ENCODE measurements at places on chromosomes 2 and 18.

DNA sequence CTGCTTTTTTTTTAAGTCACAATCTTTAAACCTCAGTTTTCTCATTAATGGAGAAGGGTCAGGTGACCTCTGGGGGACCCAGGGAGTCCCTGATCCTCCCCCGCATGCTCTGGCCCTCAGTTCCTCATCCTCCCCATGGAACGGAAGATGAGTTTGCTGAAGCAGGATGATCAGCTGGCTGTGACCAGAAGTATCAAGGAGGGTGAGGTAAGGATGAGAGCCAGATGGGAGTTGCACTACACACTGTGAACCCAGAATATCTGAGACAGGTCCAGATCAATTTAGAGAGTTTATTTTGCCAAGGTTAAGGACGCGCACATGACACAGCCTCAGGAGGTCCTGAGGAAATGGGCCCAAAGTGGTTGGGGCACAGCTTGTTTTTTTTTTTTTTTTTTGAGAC is 3.8 kb downstream of the CATIP start:
- DNase-seq = no peak

DNA sequence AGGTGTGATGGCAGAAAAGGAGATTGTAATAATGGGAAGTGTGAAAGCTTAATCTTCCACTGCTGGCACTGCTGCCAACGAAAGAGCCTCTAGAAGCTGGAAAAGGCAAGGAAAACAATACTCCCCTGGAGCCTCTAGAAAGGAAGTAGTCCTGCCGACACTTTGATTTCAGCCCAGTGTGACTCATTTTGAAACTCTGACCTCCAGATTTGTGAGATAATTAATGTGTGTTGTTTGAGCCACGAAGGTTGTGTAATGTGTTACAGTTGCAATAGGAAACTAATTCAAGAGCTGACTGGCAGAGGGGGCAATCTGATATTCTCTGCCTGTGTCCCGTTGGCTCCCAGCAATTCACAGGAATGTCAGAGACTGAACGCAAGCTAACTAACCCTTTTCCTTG is 219.2 kb upstream of the UBE2E3 start:
- DNase-seq = no peak

DNA sequence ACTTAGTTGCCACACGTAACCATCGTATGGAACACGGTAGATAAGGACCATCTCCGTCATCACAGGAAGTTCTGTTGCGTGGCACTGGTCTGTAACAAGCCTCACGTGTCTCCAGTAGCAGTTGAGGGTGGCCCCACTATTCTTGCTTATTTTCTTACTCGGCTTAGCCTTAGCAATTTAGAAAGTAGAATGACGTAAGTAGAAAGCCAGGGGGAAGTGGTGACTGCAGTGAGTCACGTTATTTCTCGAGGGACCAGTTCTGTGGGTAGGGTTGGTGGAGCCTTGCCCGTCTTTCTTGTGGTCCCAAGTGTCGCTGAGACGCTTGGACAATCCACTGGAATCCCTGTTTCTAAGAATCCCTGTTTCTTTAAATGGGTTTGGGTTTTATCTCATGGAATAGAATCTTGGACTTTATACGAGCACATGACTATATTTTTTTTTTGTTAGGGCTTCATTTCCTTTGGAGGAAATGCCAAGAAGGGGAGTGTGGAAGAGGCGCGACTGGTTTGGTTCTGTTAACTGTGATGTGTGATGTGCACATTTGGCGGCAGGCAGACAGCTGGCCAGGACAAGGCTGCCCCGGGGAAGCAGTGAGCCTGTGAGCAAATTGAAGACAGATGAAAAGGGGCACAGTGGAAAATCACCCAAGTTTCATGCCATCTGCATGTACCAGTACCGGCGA is 96.2 kb downstream of the CABLES1 start:
- peak; percentile 72 for DNase-seq

- no peak for DNase-seq
Measured at GRCh38 chr2:236827997-236828396, 257.7 kb upstream of the COPS8 start.

GRCh38 chr18:6289843-6290242 is 124.9 kb downstream of the L3MBTL4 start:
- no peak for DNase-seq

- no peak for DNase-seq
Measured at GRCh38 chr2:153354377-153354776, 124.2 kb downstream of the RPRM start.

GRCh38 chr18:28786926-28787325 is 610.0 kb upstream of the CDH2 start:
- no peak for DNase-seq

GRCh38 chr2:224820283-224820991 is 104.3 kb upstream of the CCDC195 start:
- DNase-seq = no peak

DNA sequence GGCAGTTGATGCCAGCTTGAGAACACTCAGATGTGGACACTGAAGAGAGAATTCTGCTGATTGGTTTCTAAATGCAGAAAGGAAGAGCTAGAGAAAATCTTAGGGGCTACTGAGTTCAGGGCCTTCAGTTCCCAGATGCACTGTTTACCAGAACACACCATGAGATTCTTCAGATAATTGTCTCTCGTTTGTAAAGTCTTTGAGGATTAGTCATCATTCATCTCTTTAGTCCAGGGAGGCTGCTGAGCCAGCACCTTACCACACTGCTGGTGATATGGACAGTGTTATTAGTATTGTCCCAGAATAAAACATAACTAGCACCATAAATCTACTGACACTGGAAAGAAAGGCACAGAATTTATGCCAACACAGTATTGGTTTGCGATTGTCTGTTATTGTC is 690.8 kb upstream of the CELF4 start:
- DNase-seq = no peak

DNA sequence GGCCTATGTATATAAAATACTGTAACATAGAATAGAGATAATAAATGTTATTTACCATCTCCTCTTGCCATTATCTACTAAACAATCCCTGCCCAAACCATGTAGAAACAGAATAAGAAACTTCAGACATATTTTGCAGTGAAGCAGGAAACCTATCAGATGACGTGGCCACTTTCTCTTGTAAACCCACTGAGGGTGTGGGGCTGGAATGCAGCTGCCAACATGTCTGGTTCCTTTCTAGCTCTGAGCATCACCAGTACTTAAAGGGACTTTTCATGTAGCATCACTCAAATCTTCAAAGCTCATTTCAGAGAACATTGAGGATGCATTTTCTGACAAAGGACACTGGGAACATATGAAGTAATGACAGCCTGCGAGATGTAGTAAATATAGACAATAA is 251.8 kb downstream of the LPIN1 start:
- DNase-seq = no peak

GRCh38 chr2:238499731-238500580 is 73.2 kb downstream of the ASB1 start:
- peak; percentile 22 for DNase-seq

DNA sequence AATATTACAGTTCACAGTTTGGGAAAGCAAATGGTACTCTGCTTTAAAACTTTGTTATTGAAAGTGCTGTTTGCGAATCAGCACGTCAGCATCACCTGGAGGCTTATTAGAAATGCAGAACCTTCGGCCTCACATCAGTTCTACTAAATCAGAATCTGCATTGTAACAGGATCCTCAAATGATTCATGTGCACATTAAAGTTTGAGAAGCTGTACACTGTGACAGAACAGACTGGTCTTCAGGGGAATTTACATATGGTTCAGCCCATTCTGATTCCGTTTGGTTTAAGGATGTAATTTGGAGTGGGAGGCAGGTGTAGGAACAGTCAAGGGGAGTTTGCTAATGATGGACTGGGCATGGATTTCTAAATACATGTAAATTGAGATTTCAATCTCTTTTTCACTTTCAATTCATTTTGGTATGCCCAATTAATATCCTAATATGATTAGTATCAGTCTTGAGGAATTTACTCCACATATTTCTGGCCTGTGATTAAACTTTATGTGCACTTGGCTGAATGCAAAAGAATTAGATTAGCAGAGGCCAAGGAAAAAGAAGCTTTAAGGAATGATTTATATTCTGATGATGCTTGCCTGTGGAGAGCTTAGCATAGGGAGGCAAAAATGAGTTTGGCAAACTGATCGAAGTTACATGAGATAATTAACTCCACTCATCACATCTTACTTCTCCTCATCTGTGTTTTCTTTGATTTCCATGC is 248.8 kb downstream of the XIRP2 start:
- no peak for DNase-seq

DNA sequence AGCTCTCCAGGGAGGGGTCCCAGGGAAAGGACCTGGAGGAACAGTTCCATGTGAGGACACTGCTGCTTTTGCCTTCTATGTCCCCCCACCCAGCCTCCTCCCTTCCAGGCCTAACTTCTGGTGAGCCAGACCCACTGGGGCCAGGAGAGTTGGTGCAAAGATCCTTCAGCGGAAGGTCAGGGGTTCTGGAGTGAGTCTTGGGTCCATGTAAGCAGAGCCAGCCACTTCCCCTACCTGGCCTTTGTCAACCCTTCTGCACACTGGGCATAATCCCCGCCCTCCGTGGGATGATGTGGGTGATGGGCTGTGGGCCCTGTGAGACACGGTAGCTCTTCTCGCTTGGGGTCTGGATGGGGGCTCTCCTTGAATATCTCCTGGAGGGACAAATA is 76.9 kb downstream of the RHOB start:
- no peak for DNase-seq

DNA sequence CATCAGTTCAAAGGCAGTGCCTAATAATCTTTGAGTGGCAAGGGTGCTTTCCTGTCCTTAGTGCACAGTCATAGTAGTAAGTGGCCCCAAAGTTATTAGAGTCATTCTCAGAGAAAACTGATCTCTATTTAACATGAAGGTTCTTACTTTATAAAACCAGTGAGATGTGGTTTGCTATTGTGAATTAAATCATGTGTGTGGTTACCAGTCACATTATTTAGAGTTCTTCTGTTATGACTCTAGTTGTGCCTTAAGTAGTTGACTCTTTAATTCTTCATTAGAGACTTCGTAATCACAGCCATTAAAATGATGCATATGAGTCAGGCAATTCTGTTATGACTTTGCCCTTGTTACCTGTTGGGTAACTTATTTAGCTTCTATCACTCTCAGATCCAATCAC is 1392.9 kb upstream of the ACVR2A start:
- DNase-seq = no peak

DNA sequence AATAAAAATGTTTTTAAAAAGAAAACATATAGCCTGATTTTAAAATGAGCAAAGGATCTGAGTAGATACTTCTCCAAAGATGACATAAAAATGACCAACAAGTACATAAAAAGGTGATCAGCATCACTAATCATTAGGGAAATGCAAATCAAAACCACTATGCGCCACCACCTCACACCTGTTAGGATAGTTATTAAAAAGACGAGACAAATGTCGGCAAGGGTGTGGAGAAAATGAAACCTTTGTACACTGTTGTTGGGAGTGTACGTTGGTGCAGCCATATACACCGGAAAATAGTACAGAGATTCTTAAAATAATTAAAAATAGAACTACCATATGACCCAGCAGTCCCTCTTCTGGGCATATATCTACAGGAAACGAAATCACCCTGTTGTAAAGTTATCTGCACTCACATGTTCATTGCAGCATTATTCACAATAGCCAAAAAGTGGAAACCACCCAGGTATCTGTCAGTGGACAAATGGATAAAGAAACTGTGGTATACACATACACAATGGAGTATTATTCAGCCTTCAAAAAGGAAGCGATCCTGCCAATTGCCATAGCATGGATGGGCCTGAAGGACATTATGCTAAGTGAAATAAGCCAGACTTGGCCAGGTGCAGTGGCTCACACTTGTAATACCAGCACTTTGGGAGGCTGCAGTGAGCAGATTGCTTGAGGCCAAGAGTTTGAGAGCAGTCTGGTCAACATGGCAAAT is 91.6 kb downstream of the PRKRA start:
- DNase-seq = no peak

GRCh38 chr2:241268716-241269445 is 46.6 kb downstream of the HDLBP start:
- DNase-seq = no peak

- DNase-seq = no peak
Measured at GRCh38 chr2:178628605-178629004, 148.3 kb downstream of the PLEKHA3 start.

DNA sequence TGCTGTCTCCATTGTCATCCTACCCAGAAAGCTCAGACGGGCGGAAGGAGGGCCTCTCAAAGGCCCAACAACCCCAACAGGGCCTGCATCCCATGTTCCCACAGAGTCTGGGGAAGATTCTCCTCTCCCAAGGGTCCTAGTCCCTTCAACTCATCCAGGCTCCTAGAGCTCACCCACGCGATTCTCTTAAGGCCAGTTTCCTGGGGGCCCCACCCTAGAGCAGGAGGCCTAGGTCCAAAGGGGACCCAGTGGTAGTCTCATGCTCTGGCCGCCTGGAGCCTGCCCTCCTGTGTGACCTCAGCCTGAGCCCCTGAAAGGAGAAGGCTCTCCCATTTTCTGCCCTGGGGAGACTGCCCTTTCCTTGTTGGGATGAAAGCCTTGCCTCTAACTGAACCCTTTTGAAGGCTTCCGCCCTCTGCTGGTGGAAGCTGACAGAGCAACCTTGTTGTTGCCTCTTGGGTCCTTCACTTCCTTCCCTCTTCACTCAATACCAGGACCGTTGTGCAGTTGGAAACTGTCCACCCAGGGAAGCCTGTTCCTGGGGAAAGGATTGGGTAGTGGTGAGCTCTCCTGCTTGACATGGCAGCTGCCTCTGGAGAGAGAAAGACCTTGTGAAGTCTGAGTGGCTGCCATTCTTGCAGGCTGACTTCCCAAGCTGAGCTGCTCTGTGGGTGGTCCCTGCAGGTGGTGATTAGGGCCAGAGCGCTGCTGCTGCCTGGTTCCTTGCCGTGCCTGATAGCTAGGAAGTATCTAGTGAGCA is 86.0 kb upstream of the ALPP start:
- peak; percentile 72 for DNase-seq

- no peak for DNase-seq
Measured at GRCh38 chr2:122216901-122217300, 461.4 kb downstream of the TSN start.

- no peak for DNase-seq
Measured at GRCh38 chr18:8983195-8983594, 119.3 kb upstream of the NDUFV2 start.

DNA sequence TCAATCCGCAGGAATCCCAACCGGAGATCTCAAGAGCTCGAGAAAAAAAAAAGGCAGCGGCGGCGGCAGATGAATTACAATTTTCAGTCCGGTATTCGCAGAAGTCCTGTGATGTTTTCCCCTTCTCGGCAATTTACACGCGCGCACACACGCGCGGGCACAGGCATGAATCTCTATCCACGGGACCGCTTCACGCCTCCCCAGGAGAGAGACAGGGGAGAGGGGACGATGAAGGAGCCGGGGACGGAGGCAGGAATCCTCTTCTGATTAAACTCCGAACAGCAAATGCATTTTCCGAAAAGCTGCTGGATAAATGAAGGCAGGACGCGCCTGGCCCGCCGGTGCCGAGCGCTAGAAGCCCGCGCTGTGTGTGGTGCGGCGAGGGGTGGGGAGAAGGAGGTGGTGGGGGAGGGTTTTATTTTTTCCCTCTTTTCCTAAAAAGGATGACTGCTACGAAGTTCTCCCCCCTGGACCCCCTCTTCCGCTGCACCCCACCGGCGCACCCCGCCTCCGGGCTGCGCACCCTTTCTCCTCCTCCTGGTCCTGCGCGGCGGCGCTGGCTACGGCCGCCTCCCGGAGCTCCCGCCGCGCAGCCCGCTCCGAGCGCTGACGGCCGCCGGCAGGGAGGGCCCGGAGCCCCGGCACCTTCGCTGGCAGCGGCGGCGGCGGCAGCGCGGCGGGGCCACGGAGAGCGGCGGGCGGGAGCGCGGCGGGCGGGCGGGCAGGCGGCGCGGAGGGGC is at the start of gene BCL2:
Gene BCL2 (minus strand): TSS at position 387 of the 740 bp plus-strand sequence.
- DNase-seq = no peak
